ENCODE measurements at places on chromosomes 2 and 18.

- DNase-seq: peak; percentile 23
These were observed 87.8 kb upstream of the EML6 start for GRCh38 chr2:54635554-54636152.

GRCh38 chr2:32357318-32358110 is 691 bp downstream of the BIRC6 start:
- no peak for DNase-seq

DNA sequence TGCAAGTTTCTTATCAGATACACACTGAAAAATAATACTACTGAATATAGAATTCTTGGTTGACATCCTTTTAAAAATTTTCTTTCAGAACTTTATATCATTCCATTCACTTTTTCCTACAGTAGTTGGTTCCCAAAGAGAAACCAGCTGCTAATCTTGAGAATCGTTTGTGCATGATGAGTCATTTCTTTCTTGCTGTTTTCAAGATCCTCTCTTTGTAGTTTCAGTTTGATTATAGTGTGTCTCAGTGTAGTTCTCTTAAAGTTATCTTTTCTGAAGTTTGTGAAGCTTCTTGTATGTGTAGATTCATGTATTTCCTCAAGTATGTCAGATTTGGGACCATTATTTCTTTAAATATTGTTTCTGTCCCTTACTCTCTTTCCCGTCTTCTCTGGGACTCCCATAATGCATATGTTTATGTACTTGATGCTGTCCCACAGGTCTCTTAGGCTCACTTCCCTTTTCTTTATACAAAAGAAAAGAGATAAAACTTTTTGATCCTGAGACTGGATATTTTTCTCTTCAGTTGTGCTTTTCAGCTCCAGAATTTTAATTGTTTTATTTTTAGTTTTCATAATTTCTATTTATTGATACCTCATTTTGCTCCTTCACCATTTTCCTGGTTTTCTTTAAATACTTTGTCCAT is 801.0 kb downstream of the TDRD15 start:
- no peak for DNase-seq

DNA sequence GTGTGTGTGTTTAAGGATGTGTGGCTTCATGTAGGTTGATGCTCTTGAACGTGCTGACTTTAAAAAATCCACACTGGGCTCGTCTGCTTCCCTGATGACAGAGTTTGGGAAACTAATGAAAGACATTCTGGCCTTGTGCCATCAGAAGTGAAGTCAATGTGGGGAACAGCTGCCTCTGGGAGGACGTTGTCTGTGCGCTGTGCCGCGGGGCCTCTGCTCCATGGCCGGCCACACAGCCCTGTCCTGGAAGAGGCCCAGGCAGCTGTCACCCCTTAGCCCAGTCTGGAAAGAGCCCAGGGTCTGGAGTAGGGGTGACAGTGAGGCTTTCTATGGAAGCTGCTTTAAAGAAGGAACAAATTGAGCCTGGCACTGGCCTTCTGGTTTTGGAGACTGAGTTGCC is 155.8 kb downstream of the SH3RF3 start:
- DNase-seq: no peak

- DNase-seq: no peak
These were observed 269.4 kb downstream of the LOXHD1 start for GRCh38 chr18:46387441-46388131.

- no peak for DNase-seq
These were observed 93.9 kb downstream of the INHBB start for GRCh38 chr2:120439637-120440384.

- DNase-seq: no peak
These were observed 22.2 kb downstream of the KCNG2 start for GRCh38 chr18:79819968-79820351.

GRCh38 chr18:62399276-62399675 is 74.2 kb downstream of the TNFRSF11A start:
- DNase-seq: no peak

DNA sequence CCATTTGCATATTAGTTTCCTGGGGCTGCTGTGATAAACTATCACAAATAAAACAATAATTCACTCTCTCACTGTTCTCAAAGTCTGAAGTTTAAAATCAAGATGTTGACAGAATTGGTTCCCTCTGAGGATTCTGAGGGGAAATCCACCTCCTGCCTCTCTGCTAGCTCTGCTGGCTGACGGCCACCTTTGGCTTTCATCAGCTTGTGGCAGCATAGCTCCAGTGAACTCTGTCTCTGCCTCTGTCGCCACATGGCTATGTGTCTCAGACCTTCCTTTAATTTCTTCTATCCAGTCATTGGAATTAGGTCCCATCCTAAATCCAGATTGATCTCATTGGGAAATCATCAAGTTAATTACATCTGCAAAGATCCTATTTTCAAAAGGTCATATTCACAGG is 38.9 kb upstream of the TRIM43 start:
- no peak for DNase-seq

DNA sequence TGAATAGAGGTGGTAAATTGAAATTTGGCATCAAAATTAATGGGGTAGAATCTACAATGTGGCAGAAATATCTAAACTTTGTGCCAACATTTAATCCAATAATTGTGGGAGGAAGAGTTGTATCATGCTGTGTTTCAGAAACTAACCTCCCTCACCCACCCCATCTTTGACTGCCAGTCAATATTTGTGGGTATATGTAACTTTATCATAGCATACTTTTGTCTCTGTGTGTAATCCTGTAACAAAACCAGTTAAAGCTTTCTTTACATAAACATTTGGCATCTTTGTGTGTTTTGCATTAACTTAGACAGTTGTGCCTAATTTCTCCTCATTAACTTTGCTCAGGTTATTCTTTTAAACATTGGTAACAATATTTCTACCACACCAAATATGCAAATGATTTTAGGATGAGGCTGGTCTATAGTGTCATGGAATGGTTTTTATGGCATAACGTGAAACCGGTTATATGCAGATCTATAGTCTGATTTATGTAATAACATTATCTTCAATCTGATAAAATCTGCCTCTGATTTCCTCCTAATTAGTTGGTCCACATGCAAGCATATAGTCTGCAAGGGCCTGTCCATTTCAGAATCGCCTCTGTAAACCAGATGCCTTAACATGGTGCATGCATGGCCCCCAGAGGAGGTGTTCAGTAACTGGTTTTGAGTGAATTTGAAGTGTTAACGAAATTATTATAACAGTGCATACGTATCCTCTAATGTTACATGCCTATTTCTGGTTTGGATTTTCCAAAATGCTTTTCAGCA is 84.3 kb downstream of the ACSL3 start:
- DNase-seq: no peak
